ENCODE measurements at places on chromosomes 6 and 20.

DNA sequence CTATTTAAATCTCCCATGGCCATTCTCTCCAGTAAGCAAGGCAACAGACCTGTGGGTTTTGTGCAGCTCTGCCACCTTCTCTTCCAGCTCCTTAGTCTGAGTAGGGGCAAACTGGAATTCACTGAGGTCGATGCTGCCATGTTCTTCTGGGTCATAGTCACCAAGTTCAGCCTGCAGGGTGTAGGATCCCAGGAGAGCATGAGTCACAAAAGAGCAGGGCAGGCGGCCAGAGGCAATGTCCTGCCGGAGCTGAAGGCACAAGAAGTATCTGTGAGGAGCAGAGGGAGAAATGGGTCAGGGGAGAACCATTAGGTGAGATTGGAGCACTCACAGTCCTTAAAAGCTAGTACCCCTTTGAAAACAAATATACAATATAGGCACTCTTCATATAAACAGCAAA lies 73.7 kb downstream of the SMLR1 start:
- DNase-seq = no peak

GRCh38 chr6:44199883-44200282 lies 16.8 kb upstream of the MYMX start:
- DNase-seq = no peak

DNA sequence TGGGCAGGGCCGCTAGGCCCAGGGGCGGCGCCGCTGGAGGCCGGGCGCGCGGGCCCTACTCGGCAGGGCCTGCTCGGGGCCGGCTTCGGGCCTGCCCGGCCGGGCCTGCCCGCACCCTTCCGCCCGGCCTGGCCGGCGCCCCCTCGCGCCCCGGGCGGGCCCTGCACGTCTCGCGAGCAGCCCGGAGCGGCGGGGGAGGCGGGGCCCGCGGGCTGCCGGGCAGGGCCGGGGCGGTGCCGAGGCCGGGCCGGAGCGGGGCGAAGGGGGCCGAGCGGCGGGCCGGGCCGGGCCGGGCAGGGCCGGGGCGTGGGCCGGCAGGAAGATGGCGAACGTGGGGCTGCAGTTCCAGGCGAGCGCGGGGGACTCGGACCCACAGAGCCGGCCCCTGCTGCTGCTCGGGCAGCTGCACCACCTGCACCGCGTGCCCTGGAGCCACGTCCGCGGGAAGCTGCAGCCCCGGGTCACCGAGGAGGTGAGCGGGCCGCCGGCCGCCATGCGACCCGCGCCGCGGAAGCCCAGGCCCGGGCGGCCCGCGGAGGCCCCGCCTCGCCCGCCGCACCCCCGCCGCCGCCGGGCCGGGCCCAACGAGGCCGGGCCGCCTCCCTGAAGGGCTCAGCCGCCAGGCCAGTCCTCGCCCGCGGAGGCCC lies at the start of gene NPEPL1:
Gene NPEPL1 (plus strand): TSS at position 222 of the 647 bp plus-strand sequence. CDS start 101 bp downstream, at position 323.
- DNase-seq = no peak

GRCh38 chr6:39203436-39204159 lies 25.7 kb downstream of the KCNK5 start:
- no peak for DNase-seq

DNA sequence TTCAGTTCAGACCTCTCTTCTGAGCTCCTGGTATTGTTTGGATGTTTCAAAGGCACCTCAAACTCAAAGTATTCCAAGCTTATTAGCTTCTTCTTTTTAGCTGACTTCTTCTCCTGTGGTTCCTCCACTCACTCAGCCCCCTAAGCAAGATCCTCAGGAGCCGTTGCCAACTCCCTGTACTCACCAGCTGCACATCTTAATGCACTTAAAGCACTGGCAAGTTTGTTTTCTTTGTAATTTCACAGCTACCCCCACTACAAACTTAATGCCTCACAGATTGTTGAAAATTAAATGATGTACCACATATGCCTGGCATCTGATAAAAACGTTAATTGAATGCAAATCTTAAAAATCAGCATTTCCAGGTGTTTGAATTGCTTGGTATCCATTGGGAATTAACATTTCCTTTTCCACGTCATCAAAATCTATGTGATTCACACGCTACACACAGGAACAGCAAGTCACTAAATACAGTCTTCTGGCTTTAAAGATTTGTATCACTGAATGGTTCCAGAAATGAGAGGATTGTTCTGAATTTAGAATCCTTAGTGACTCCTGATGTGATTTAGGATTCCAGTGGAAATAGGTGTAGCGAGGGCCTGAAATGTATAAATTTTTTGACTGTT lies 24.5 kb downstream of the CALHM6 start:
- DNase-seq = no peak

- DNase-seq = no peak
Observed at GRCh38 chr6:86537292-86537861, 400.0 kb upstream of the HTR1E start.

- DNase-seq = no peak
Observed at GRCh38 chr6:143782481-143782880, 60.7 kb upstream of the LTV1 start.

- no peak for DNase-seq
Observed at GRCh38 chr20:41592516-41593216, 25.5 kb downstream of the CHD6 start.

DNA sequence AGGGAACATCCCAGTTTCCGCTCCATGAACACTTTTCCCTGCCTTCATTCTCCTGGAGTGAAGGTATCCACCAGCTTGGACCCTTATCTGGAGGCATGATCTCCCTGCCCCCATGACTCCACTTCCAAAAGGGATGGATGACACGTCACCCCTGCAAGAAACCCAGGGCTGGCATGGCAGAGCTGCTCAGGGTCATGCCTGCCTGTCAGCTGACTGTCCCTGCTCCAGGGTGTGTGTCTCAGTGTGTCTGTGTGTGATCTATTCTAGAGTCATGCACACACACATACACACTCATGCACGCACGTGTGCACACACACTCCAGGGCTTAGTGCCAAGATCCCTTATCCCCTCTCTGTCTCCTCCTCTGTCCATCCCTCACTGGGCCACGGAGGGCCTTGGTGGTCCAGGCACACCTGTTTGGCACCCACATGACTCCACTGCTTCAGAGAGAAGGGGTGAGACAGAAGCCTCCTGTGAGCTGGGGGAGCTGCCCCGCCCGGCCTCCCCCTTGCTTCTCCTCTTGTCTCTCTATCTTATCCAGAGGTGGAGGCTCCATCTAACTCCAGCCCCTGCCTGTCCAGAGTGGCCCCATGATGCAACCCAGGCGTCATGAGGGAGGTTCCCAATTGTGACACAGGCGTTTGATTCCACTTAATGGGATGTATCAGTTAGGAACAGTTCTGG lies 290.9 kb downstream of the CDC5L start:
- DNase-seq = no peak

- no peak for DNase-seq
Observed at GRCh38 chr20:33176101-33176500, 8.1 kb downstream of the BPIFA2 start.

DNA sequence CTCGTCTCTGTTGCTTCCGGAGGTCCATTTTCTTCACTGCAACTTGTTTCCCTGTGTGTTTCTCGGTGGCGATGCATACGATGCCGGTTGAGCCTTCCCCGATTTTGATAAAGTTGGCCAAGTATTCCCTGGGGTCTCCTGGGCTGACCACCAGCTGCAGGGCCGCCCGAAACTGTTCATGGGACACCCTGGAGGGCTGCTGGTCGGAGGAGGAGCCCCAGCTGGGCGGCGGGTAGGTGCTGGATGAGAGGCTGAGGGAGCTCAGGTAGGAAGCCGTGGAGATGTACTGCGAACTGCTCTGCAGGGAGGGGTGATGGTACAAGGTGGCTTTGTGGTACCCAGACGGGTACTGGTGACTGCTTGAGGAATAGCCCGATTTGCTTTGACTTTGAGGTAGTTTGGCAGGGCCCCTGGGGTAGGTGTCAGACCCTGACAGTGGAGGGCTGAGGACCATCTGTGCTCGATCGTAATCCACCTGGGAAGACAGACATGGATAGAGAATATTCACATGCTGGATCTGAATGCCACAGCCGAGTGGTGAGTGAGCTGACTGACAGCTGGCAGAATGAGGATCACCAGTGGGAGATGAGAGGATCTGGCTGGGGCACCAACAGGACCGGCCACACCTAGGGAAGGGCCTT lies 51.6 kb downstream of the LAMP5 start:
- DNase-seq = no peak

- no peak for DNase-seq
Observed at GRCh38 chr20:20856306-20856705, 143.9 kb upstream of the RALGAPA2 start.
